ENCODE measurements at places on chromosomes 11 and 22. TPM values are rescaled to one million over a fixed set of nuclear protein-coding genes. Genes with fewer than 3 reads are reported as not detected.

The GGT1 gene
- total RNA-seq: 1.1 TPM

The BRSK2 gene
- not detected for total RNA-seq

The FXYD2 gene
- total RNA-seq: not detected

The OR52I2 gene
- not detected for total RNA-seq

The OTOG gene
- total RNA-seq: not detected

The OR52H1 gene
- total RNA-seq: 0.81 TPM

The HIKESHI gene
- 49.2 TPM for total RNA-seq

The TRIM49 gene
- not detected for total RNA-seq

The CEP126 gene
- total RNA-seq: 3.7 TPM

The ELF5 gene
- not detected for total RNA-seq

The TREH gene
- not detected for total RNA-seq

The KRTAP5-7 gene
- total RNA-seq: 0.61 TPM

The SLC36A4 gene
- 21.7 TPM for total RNA-seq

The PAX6 gene
- total RNA-seq: 0.32 TPM

The FLRT1 gene
- under 0.01 TPM for total RNA-seq

The LRRC10B gene
- total RNA-seq: not detected

The GGT5 gene
- total RNA-seq: 3.3 TPM

The LRRC75B gene
- 6.4 TPM for total RNA-seq

The PRRG4 gene
- 0.65 TPM for total RNA-seq

The APOBEC3A gene
- not detected for total RNA-seq

The LMO2 gene
- total RNA-seq: not detected

The FAT3 gene
- total RNA-seq: 1.1 TPM

The HBG2 gene
- total RNA-seq: not detected

The SUN2 gene
- 82.9 TPM for total RNA-seq

The OR8G1 gene
- not detected for total RNA-seq

The KCNJ11 gene
- not detected for total RNA-seq

The RPS6KA4 gene
- 54.0 TPM for total RNA-seq

The NCR3LG1 gene
- 9.1 TPM for total RNA-seq

The ESAM gene
- total RNA-seq: not detected

The TSPAN18 gene
- 3.6 TPM for total RNA-seq

The E2F8 gene
- not detected for total RNA-seq

The MAPK8IP1 gene
- total RNA-seq: 9.2 TPM

The OR8G5 gene
- not detected for total RNA-seq

The RIBC2 gene
- total RNA-seq: 0.16 TPM

The SEC14L2 gene
- 15.1 TPM for total RNA-seq

The MRPL11 gene
- total RNA-seq: 24.8 TPM

The STIP1 gene
- total RNA-seq: 125 TPM
